ENCODE measurements at places on chromosomes 13 and 19.

- DNase-seq, result no peak
These were observed 8.3 kb downstream of the CDC37 start for GRCh38 chr19:10395003-10395402.

DNA sequence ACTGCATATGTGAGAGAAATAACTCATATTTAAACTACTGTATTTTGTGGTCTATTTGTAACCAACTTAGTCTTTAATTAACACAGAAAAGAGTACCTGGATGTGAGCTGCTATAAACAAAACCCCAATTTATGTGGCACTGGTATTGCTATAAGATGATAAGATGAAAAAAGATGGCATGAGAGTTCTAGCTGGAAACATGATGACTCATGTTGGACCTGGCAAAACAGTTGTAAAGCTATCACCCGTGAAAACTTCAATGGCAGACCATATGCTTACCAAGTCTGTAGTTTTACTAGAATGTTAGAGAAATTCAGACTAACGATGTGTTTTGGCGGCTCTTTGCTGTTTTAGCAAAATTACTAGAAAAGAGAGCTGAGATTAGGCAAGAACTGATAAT is 69.6 kb upstream of the PCDH9 start:
- no peak for DNase-seq

- no peak for DNase-seq
These were observed 6.1 kb downstream of the SLC35E1 start for GRCh38 chr19:16566161-16566560.

- DNase-seq, result no peak
These were observed 113.6 kb downstream of the RNF17 start for GRCh38 chr13:24877531-24877930.

DNA sequence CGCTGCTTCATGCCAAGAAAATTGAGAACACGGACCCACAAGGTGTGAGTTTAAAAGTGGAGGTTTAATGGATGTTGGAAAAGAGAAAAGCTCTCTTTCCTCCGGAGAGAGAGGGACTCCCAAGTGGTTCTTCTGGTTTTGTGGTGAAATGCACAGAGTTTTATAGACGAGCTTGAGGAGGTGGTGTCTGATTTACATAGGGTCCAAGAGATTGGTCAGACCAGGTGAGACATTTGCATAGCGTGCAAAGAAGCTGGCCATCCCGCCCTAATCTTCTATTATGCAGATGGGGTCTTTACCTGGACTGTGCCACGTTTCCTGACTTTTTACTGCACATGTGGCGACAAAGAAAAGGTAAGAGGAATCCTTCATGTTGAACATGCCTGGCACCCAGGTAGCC is 236.4 kb upstream of the PCDH9 start:
- DNase-seq, result no peak

DNA sequence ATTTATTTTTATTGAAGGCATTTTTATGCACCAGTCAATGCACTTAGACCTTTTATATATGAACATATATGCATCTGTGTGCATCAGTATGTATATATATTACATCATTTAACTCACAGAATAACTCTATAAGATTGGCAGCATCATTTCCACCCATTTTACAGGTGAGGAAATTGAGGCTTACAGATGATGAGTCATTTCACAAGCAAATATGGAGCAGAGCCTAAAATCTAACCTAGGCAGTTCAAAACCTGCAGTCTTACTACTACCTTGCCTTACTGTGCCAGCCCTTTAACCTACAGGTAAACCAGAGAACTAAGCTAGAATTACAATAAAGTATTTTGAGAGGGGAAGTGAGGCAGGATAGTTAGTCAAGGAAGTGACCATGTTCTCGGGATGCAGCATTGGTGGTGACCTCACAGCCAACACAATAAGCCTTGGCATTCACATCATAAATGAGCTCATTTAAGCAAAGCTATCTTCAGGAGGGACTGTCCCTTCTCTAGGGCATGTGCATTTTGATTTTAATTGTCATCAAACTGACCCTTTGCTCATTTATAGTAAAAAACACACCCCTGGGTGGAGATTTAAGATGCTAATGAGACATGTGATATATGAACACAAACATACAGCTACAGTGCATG is 274.3 kb downstream of the DCLK1 start:
- DNase-seq, result no peak

- DNase-seq, result no peak
These were observed 26.4 kb upstream of the ZNF181 start for GRCh38 chr19:34707661-34708060.

DNA sequence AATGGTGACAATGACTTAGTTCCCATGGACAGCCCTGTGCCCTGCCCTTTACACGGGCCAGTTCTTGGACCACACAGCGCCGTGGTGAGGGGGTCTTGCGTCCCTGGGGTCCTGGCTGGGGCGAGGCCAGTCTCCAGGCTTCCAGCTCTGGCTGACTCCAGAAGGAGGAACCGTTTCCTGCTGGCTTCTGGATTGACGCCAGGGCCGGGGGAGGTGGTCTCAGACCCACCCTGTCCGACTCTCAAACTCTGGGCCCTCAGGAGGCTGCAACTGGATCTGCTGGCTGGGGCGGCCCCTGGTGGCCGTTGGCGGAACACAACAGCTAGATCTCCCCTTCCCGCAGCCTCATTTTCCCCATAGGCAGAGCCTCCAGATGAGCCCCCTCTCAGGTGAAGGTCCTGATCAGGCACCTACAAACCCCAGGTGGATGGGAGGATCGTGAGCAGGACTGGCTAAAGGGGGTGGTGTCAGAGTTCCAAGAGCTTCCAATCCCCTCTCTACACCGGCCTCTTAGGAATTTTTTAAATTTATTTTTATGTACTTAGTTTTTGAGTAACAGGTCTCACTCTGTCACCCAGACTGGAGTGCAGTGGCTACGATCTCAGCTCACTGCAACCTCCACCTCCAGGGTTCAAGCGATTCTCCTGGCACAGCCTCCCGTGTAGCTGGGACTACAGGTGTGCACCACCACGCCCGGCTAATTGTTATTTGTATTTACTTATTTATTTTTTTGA is 8.0 kb downstream of the CCDC194 start:
- DNase-seq, result no peak

- no peak for DNase-seq
These were observed 46.6 kb upstream of the C19orf12 start for GRCh38 chr19:29761575-29762232.

All from cerebellar nuclear complex (tissue), 1 donor.